ENCODE measurements at places on chromosomes 16 and 17.

DNA sequence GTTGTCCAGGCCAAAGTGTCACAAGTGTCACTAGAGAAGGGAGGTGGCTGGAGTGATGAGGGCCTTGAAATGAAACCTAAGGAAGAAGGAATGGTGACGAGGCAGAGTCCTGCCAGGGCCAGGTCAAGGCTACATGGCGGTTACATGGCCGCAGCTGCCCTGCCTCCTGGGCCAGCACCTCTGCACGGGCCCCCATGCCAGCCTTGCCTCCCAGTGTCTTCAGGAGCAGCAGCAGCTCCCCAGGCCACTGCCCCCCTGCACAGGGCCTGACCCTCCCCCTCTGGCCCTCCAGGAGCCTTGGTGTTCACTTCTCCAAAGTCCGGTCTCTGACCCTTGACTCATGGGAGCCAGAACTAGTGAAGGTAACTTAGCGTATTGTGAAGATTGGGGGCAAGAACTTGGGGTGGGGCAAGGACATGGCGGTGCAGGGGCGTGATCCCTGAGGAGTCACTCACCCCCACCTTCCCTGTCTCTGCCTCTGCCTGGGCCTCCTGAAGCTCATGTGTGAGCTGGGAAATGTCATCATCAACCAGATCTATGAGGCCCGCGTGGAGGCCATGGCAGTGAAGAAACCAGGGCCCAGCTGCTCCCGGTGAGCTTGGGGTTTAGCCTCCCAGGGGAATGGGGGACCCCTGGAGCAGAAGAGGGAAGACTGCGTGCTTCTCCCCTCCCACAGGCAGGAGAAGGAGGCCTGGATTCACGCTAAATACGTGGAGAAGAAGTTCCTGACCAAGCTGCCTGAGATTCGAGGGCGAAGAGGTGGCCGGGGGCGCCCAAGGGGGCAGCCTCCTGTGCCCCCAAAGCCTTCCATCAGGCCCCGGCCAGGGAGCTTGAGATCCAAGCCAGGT is 4.1 kb upstream of the KCTD11 start:
- DNase-seq = no peak

DNA sequence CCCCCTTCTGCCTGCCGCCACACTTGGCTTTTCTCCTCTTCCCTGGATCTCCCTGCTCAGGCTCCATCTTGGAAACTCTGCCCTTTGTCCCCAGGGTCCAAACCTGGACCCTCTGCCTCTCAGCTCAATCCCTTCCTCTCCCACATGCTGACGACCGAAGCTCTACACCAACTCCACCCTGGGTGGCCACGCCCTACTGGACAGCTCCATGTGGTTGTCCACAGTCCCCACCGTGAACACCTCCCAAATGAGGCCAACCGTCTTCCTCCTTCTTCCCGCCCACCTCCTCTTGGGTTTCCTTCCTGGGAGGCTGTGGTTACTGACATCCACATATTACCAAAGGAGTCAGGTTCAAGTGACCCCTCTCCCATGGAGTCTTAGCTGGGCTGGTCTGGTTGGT is 22.6 kb upstream of the MLKL start:
- no peak for DNase-seq

DNA sequence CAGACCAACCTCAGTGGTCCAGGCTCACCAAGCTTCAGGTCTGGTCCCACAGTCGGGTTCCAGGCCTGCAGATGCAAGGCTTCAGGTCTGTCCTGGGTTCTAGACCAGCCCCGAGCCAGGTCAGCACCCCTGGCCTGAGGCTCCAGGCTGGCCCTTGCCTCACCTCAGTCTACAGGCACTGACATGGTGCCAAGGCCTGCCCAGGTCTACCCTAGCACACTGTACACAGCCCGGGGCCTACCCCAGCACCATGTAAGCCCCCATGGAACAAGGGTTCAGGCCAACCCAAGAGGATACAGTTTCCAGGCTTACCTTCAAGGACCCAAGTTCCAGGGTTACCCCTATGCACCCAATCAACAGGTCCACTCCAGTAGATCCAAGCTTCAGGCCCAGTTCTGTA is 26.8 kb downstream of the ZFP1 start:
- DNase-seq = no peak

DNA sequence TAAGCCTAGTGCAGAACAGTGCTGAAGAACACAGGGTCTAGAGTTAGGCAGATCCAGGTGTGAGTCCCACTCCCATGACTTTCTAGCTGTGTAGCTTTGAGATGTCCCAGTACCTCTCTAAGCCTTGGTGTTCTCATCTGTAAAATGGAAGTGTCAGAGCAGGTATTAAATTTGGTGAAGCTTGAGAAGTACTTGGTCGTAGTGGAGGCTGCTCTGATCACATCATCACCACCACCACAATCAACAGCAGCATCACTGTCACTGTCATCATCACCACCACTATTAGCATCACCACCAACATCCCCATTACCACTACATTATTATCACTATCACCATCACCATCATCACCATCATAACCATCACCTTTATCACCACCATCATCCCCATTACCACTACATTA is 132.1 kb downstream of the CMIP start:
- no peak for DNase-seq

GRCh38 chr17:55842405-55843158 is 91.7 kb downstream of the PCTP start:
- peak; percentile 92 for DNase-seq

DNA sequence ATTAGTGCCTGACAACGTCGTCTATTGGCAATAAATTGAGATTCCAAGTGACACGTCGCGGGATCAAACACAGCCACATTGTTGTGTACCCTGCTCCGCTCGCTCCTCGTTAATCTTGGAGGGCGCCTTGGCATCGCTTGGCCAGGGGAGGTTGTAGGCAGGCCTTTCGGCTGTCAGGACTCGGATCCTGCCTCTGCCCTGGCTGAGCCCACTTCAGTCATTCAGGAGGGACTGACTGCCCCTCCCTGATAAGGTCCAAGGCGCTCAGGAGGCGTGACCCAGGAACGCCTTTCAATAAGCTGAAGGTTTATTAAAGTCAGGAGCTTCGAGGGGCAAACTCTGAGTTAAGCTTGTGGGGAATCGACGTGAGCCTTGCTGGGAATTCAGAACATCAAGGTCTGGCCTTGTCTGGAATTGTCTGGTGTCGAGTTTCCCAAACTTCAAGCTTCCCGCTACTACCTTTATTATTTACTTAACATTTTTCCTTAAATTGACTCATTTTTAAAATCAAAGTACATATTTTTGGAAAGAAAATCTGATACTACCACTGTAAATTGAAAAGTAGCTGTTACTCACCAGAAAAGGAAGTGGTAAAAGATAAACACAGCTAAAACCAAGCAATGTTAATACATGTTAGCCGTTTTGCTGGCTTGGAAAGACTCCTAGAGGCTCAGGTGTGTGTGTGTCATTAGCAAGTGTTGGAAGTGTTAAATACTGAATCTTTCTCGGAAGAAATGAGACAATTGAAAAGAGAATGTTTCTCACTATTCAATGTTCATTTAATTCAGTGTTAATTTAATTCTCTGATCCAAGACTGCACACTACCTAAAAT is 5.3 kb upstream of the IRX3 start:
- DNase-seq = no peak

- no peak for DNase-seq
Measured at GRCh38 chr17:8053600-8053999, 14.7 kb downstream of the ALOX15B start.

GRCh38 chr17:42268236-42268635 is 8.0 kb downstream of the STAT5B start:
- DNase-seq = no peak

DNA sequence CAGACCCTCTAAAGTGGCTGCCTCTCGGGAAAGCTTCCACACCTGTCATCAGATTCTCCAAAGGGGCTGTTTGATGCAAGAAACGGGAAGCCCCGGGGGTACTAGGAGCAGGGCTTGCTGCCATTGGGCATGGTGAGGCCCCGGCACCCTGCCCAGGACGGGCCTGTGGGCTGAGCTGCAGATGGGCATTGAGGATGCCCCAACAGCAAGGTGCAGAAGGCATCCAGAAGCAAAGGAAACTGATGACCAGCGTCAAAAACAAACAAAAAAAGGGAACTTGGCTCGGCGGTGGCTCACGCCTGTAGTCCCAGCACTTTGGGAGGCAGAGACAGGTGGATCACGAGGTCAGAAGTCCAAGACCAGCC is 1.5 kb upstream of the LIMD2 start:
- DNase-seq = no peak

DNA sequence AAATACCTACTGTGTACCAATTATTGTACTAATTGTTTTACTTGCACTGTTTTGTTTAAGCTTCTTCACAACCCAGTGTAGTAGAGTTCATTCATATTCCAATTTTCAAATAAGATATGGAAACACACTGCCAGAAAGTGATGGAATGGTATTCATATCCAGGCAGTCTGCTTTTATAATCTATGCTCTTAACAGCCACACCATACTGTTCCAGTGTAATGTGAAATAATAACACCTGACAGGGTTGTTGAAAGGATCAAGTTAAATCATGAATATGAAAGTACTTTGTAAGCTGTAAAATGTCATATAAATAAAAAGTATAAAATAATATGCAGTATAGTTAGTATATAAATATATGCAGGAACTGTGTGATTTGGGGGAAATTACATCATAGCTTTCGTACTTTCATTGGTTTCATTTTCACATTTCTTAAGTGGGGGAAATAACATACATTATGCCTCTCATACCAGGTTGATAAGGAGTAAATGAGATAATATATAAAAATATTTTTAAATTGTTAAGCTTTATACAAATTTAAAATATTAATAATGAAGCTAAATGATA is 230.8 kb downstream of the TANC2 start:
- no peak for DNase-seq

DNA sequence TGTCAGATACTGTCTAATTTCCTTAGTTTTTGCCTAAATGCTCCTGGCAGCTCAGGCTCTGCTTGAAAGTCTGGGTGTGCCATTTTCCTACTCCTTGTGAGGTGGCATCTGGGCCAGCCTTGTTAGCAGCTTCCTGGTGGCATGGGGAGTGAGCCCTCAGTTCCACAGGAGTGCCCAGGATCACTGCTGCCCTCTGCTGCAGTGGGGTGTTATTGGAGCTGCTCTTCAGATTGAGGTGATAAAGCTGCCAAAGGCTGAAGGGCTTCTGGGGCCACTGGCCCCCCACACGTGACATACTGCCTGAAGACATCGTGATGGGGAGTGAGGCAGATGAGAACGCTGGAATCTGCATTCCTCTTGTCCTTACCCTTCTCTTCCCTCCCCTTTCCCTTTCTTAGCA is 27.4 kb downstream of the CEP95 start:
- DNase-seq = no peak

DNA sequence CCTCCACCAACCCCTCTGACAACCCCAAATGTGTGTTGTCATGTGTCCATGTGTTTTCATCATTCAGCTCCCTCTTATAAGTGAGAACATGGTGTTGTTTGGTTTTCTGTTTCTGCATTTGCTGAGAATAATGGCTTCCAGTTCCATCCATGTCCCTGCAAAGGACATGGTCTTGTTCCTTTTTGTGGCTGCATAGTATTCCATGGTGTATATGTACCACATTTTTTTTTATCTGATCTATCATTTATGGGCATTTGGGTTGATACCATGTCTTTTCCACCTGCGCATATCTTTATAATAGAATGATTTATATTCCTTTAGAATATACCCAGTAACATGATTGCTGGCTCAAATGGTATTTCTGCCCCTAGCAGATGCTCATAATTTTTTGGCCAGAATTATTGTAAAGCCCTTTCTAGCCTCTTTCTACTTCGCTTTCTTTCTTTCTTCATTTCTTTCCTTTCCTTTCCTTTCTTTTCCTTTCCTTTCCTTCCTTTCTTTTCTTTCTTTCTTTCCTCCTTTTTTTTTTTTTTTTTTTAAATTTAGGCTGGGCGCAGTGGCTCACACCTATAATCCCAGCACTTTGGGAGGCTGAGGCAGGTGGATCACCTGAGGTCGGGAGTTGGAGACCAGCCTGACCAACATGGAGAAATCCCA is 12.7 kb downstream of the REXO5 start:
- no peak for DNase-seq

- DNase-seq = no peak
Measured at GRCh38 chr17:13575922-13576419, 25.8 kb downstream of the HS3ST3A1 start.

DNA sequence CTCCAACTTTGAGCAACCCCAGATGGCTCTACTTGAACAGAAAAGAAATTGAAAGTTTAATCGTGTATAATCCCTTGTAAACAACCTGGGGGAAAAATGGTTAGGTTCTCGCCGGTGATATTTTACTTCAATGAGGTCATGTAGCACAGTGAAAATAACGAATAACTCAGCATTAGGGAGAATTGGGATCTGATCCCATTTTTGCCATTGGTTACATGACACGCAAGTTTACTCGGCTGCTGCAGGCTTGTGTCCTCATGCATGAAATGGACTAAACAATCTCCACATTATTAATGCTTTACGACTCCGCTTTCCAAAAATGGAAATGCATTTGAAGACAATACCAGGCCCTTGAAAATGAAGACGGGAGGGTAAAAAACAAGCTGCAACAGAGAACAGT is 45.5 kb upstream of the LRRC37A3 start:
- DNase-seq = no peak

- DNase-seq = no peak
Measured at GRCh38 chr17:43820759-43821158, 12.2 kb downstream of the MPP3 start.

DNA sequence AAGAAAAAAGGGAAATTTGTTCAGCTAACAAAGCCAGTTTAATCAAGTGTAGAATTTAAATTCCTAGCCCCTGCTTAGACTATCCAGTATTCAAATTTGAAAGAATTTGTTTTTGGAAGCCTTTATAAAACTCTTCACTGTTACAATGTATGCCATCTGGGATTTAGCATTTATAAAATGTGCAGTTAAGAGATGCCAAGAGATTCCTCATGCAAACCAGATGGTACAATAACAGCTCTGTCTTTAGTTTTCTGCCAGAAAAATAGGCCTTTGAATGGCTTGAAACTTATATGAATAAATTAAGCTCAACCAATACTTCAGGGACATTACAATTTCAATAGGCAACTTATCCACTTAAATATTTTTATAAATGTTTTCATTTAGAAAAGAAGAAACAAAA is 6.8 kb upstream of the ANKS4B start:
- DNase-seq = no peak

All from LNCaP clone FGC (cell line).